Upper lobe of left lung (tissue), 6 donors: ENCODE measurements at places on chromosomes 5 and 9. TPM values are rescaled to one million over a fixed set of nuclear protein-coding genes. Genes with fewer than 3 reads are reported as not detected.

The ACOT12 gene
- not detected for total RNA-seq

The LCNL1 gene
- 1.2 TPM for total RNA-seq

The KDM3B gene
- 58.0 TPM for total RNA-seq

- no peak overlapping the region for H3K4me3 ChIP-seq
- no peaks in the 10 kb centered on the region for H3K36me3 ChIP-seq
- no peak for DNase-seq
Observed at GRCh38 chr5:5165541-5166002, 25.4 kb downstream of the ADAMTS16 start.

GRCh38 chr5:72661405-72661804 is 154.2 kb upstream of the ZNF366 start:
- H3K4me3 ChIP-seq = no peak overlapping the region
- no peaks in the 10 kb centered on the region for H3K27me3 ChIP-seq
- DNase-seq = no peak
- H3K4me1 ChIP-seq = no peaks in the 10 kb centered on the region
- no peak overlapping the region for H3K27ac ChIP-seq

DNA sequence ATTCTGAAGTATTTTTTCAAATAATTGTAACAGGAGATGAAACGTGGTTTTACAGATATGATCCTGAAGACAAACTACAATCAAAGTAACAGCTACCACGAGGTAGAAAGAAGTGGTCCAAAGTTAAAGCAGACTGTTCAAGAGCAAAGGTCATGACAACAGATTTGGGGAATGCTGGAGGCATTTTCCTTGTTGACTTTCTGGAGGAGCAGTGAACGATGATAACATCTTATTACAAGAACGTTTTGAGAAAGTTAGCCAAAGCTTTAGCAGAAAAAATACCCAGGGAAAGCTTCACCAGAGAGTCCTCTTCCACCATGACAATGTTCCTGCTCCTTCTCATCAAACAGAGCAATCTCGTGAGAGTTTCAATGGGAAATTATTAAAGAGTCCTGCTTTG is 145.4 kb upstream of the NREP start:
- H3K4me3 ChIP-seq = no peak overlapping the region
- no peaks in the 10 kb centered on the region for H3K36me3 ChIP-seq
- H3K4me1 ChIP-seq = no peaks in the 10 kb centered on the region

GRCh38 chr5:179623906-179624741 is 653 bp upstream of the HNRNPH1 start:
- DNase-seq = peak; percentile 88
- no peaks in the 10 kb centered on the region for H3K27me3 ChIP-seq
- no peaks in the 10 kb centered on the region for H3K36me3 ChIP-seq
- H3K27ac ChIP-seq = peak overlapping the region; percentile 99

DNA sequence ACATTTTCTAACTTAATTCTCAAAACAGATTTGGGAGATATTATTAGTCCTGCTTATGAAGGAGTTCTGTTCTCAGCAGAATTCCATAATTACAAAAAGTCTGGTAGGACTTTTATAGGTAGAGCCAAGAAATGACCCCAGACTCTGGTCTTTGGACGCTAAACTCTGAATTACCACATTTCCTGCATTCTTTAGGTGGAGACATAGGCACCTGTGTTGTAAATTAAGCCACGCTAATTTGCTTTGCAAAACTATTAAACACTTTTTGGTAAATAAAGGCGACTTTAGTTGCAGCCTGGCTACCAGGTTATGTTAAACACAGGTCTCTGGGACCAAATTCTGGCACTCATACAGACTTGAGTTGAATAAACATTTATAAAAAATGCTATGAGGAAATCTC is 77.7 kb downstream of the C9orf152 start:
- no peak overlapping the region for H3K27ac ChIP-seq
- H3K4me3 ChIP-seq = no peak overlapping the region
- H3K36me3 ChIP-seq = no peaks in the 10 kb centered on the region
- H3K4me1 ChIP-seq = peaks cover 48% of the 10 kb centered on the region
- no peak for DNase-seq
- H3K27me3 ChIP-seq = no peaks in the 10 kb centered on the region
